ENCODE measurements at places on chromosomes 3 and 15.
A peak's percentile ranks its signal among the peaks of the same experiment; 100 is the strongest.

- DNase-seq: peak; percentile 59
These were observed 52.8 kb downstream of the PPM1L start for GRCh38 chr3:160808838-160809237.

DNA sequence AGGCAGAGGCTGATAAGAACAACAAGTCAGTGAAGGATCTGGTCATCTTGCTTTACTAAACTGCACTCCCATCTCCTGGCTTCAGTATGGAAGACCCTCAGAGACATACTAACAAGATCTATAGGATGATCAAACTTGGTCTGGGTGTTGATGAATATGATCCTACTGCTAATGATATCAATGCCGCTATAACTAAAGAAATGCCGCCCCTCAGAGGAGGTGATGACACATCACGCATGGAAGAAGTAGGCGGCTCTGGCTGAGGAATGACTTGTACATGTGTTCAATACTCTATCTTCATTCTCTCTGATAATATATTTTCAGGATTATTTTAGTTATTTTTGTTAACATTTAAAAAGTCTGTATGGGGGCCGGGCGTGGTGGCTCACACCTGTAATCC lies 17.5 kb upstream of the EIF2B5 start:
- DNase-seq: no peak

- DNase-seq: peak; percentile 89
These were observed at the start of gene TXNRD3 for GRCh38 chr3:126654571-126655383. Gene TXNRD3, minus strand, starts transcription at chr3:126655124.

DNA sequence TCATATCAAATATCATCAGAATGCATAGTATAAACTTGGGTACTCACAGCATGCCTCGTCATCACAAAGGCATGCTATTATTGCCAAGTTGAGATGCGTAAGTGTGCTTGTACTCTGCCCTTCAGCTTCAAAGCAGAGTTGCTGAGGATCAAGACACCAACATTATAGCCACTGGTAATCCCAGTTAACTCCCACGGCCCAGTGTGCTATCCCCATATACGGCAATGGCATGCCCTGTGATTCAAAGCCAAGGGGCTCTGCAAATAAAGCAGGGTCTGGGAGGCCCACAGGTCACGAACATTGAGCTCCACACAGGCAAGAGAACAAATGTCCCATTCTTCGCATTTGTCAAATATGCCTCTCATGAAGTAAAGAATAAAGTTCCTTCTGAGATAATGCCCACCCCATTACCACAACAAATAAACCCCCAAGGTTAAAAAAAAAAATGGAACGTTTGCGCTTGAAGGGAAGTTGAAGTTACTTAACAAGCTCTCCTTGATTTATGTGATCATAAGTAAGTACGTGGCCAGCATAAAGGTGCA lies 298.1 kb upstream of the NECTIN3 start:
- DNase-seq: no peak

- peak; percentile 93 for DNase-seq
These were observed at the start of gene HES1 for GRCh38 chr3:194135806-194136518. Gene HES1, plus strand, starts transcription at chr3:194136148. Its CDS starts 233 bp downstream, at chr3:194136381.

DNA sequence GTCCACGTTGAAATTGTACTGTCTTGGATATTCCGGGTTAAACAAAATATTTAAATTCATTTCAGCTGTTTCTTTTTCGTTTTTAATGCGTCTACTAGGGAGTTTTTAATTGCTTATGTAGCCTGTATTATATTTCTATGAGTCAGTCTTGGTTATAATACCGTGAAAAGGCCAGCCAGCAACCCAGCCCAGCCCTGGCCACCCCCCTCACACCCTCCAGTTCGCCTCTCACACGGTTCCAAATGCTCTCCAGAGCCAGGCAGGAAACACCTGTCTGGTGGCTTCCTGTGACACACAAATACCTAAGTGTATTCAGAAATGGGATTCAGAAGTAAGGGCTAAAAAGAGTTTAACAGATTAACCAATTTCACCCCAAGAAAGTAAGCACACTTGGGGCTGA lies 4.4 kb downstream of the SH3BP5 start:
- DNase-seq: peak; percentile 70
